Naive thymus-derived CD8-positive, alpha-beta T cell (primary cell): ENCODE measurements at places on chromosomes 1 and 21. TPM values are rescaled to one million over a fixed set of nuclear protein-coding genes. Genes with fewer than 3 reads are reported as not detected.

AMY1C gene
- total RNA-seq = not detected

GRCh38 chr1:19081218-19081893 is 124.9 kb upstream of the IFFO2 start:
- H3K27ac ChIP-seq = no peak overlapping the region
- no peaks in the 10 kb centered on the region for H3K27me3 ChIP-seq
- no peak for DNase-seq
- H3K4me3 ChIP-seq = no peak overlapping the region
- peaks cover 8% of the 10 kb centered on the region for H3K36me3 ChIP-seq
- no peaks in the 10 kb centered on the region for H3K4me1 ChIP-seq

DNA sequence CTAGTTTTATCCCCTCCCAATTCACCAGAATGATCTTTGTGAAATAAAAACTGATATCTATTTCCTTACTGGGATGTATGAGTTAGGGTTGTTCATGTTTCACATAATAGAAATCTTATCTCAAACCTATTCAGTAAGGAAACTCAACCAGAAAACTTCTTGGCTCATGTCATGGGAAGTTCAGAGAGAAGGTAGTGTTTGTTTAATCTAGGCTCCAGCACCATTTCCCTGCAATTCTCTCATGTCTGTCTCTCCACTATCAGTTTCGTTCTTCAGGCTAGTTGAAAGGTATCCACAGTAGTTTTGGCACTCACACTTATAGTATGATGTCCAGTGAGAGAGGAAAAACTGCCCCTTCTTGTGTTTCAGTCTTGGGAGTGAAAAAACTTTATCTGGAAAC is 34.6 kb upstream of the UHMK1 start:
- no peak overlapping the region for H3K4me3 ChIP-seq
- no peak for DNase-seq
- peaks cover 22% of the 10 kb centered on the region for H3K27me3 ChIP-seq
- no peaks in the 10 kb centered on the region for H3K36me3 ChIP-seq
- no peak overlapping the region for H3K27ac ChIP-seq

SNAP47 gene
- 25.6 TPM for total RNA-seq

NBPF6 gene
- total RNA-seq = not detected

DNA sequence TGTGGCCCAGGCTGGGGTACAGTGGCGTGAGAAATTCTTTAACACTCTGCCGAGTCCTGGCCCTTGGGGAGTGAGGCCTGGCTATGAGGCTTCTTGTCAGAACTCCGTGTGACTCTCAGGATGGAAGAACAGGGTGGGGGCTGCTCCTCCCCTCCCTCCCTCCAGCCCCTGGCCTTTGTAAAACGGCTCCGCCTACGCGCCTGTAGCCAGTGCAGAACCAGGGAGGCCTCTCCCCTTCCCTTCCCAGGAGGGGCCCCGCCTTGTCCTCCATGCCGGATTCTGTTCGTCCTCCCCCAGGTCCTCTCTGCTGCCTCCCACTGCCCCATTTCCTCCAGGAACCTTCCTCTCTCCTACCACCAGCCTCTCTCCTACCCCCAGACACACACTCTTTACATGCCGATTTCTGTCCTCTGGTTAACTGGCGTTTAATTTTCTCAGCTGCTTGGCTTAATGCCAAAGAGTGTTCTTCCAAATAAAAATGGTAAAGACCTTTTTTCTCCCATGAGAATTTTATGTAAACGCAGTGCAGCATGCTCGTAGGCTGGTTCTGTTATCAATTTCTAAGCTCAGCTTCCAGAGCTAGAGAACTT is 21.0 kb downstream of the PDE9A start:
- H3K4me3 ChIP-seq = no peak overlapping the region
- DNase-seq = no peak
- no peaks in the 10 kb centered on the region for H3K36me3 ChIP-seq

HHAT gene
- 1.8 TPM for total RNA-seq

GRCh38 chr1:21742578-21742977 is 40.4 kb downstream of the USP48 start:
- H3K27me3 ChIP-seq = no peaks in the 10 kb centered on the region
- DNase-seq = no peak
- no peak overlapping the region for H3K4me3 ChIP-seq

DNA sequence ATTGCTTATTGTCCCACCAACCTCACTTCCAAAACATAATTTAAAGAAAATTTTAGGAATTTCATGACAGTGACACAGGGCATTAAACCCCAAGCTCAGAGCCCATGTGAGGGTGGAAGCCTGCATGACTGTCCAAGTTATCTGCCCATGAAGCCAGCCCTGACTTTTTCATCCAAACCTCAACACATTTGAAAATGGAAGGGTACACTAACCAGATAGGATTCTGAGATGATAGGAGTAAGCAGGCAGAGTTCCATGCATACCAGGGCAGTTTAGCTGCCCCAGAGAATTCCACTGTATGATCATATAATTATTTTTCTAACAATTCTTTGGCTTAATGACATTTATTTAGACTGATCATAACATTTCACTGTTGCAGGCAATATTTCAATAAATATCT is 986.0 kb downstream of the TTLL7 start:
- H3K36me3 ChIP-seq = no peaks in the 10 kb centered on the region
- no peaks in the 10 kb centered on the region for H3K4me1 ChIP-seq
- no peak for DNase-seq
- H3K27ac ChIP-seq = no peak overlapping the region
- no peak overlapping the region for H3K4me3 ChIP-seq
- peaks cover 2% of the 10 kb centered on the region for H3K27me3 ChIP-seq

DNA sequence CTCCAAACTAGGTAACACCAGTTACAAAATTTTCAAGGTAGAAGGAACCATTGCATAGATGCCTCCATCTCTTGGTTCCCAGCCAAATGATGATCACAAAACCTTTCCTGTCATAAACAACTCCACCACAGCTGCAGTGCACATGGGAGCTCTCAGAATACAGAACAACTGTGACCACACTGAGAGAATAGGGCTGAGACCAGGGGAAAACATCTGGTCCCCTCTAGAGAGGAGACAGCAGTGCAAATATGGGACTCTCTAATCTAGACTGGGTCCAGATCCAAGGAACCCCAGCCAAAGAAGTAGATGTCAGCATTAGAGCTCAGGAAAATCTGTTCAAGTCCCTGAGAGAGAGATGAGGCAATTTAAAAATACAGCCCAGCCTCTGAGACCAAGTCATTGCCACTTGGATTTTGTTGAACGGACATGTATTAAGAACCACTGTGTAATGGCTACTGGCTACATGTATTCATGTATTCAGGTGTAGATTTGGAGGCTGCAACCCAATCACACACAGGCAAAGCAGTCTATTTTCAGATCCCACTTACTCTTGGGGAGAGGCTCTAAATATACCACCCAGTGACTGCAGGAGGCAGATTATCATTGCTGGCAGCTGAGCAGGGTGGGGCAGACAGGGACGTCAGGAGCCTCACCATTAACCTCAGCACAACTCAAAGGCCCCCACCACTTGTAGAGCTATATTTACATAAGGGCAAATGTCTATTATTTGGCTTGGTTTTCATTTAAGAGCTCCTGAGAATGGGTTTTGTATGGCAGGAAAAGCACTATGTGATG is 7.6 kb upstream of the RXRG start:
- no peak for DNase-seq
- no peaks in the 10 kb centered on the region for H3K4me1 ChIP-seq
- peaks cover 20% of the 10 kb centered on the region for H3K27me3 ChIP-seq
- H3K36me3 ChIP-seq = peaks cover 7% of the 10 kb centered on the region
- no peak overlapping the region for H3K27ac ChIP-seq

GRCh38 chr21:39104911-39105310 is 78.3 kb downstream of the PSMG1 start:
- no peak overlapping the region for H3K27ac ChIP-seq
- no peak overlapping the region for H3K4me3 ChIP-seq
- H3K36me3 ChIP-seq = no peaks in the 10 kb centered on the region
- peaks cover 4% of the 10 kb centered on the region for H3K27me3 ChIP-seq
- H3K4me1 ChIP-seq = no peaks in the 10 kb centered on the region

RBP7 gene
- not detected for total RNA-seq

- H3K27me3 ChIP-seq = no peaks in the 10 kb centered on the region
- peaks cover 90% of the 10 kb centered on the region for H3K4me1 ChIP-seq
- peak overlapping the region; percentile 52 for H3K4me3 ChIP-seq
- H3K36me3 ChIP-seq = no peaks in the 10 kb centered on the region
Measured at GRCh38 chr1:171509191-171509590, 23.9 kb downstream of the PRRC2C start.

DNA sequence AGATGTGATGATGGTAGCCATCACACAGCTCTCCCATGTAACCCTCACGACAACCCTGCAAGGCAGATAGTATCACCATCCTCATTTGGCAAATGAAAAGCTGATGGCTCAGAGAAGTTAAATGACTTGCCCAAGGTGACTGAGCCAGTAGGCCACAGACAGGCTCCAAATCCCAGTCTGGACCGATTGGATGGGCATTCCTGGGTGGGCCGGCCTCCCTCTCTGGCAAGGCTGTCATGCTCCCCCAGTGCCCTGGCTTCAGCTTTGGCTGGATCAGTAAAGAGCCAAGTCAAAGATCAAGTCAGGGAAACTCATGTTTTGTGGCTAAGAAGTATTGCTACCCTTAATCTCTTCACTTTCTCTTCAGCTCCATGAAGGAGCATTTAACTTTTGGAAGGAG is 41.2 kb downstream of the CDCP2 start:
- H3K36me3 ChIP-seq = no peaks in the 10 kb centered on the region
- DNase-seq = no peak
- H3K4me3 ChIP-seq = no peak overlapping the region
- no peaks in the 10 kb centered on the region for H3K4me1 ChIP-seq
- H3K27me3 ChIP-seq = no peaks in the 10 kb centered on the region

GRCh38 chr1:202104073-202104472 is 18.6 kb upstream of the GPR37L1 start:
- no peaks in the 10 kb centered on the region for H3K27me3 ChIP-seq
- DNase-seq = no peak
- no peaks in the 10 kb centered on the region for H3K36me3 ChIP-seq
- H3K4me1 ChIP-seq = no peaks in the 10 kb centered on the region
- no peak overlapping the region for H3K4me3 ChIP-seq

SRSF11 gene
- 411 TPM for total RNA-seq

DNA sequence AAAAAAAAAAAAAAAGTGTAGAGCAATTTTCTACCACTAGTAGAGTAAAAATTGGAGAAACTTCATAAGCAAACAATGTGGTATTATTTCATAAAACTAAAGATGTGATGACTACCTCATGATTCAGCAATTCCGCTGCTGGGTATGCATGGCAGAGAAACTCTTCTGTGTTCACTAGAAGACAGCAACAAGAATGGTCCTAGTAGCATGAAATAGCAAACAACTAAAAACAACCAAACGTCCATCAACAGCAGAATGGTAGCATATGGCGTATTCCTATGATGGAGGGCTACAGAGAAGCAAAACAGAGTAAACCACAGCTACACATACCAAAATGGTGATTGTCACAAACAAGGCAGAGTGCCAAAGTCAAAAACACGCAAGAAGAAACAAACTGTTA is 18.9 kb downstream of the HTR1D start:
- DNase-seq = no peak
- no peaks in the 10 kb centered on the region for H3K4me1 ChIP-seq
- no peak overlapping the region for H3K27ac ChIP-seq
- H3K36me3 ChIP-seq = no peaks in the 10 kb centered on the region

GUCA2B gene
- total RNA-seq = not detected

DNA sequence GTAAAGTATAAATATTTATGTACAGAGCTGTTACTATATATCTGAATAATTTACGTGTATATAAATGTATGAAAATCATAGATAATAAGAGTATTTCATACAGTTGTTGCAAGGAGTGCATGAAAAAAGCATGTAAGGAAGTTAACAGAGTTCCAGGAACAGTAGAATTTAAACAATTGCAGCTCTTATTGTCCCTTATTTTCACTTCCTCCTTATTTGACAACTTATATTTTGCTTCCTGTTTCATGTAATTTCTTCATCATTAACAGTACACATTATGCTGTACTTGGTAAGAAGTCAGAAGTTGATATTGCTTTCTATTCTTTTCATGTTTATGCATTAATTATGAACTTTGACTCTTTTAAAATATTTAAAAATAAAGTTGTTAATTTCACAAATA is 681.5 kb downstream of the LRRIQ3 start:
- DNase-seq = no peak
- H3K36me3 ChIP-seq = no peaks in the 10 kb centered on the region
- H3K27ac ChIP-seq = no peak overlapping the region
- no peaks in the 10 kb centered on the region for H3K4me1 ChIP-seq
- no peaks in the 10 kb centered on the region for H3K27me3 ChIP-seq

MX1 gene
- 61.4 TPM for total RNA-seq

- no peaks in the 10 kb centered on the region for H3K4me1 ChIP-seq
- no peak overlapping the region for H3K27ac ChIP-seq
- DNase-seq = no peak
- H3K4me3 ChIP-seq = no peak overlapping the region
Measured at GRCh38 chr1:187237542-187237941, 408.8 kb downstream of the PLA2G4A start.

DNA sequence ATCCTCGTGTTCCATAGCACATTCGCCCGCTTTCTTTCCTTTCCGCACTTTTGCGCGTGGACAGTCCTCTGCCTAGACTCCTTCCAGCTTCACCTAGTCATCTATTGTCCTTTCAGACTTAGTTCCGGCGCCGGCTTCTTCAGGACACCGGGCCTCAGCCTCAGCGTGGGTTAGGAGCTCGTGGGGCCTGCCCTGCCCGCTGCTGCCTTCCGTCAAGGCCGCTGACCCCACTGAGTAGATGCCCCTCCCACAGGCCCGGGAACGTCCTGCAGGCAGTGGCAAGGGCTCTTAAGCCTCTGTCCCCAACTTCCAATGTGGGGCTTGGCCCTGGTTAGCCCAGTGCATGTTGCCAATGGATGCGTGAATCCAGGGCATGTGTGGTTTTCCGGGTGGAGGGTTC is 11.4 kb downstream of the DMRTB1 start:
- no peaks in the 10 kb centered on the region for H3K27me3 ChIP-seq
- DNase-seq = no peak
- no peak overlapping the region for H3K4me3 ChIP-seq
- H3K27ac ChIP-seq = no peak overlapping the region
- no peaks in the 10 kb centered on the region for H3K36me3 ChIP-seq

GRCh38 chr1:35883635-35884101 is 659 bp downstream of the AGO1 start:
- H3K4me3 ChIP-seq = peak overlapping the region; percentile 94
- H3K4me1 ChIP-seq = peaks cover 58% of the 10 kb centered on the region
- H3K27me3 ChIP-seq = no peaks in the 10 kb centered on the region
- H3K27ac ChIP-seq = peak overlapping the region; percentile 92

DNA sequence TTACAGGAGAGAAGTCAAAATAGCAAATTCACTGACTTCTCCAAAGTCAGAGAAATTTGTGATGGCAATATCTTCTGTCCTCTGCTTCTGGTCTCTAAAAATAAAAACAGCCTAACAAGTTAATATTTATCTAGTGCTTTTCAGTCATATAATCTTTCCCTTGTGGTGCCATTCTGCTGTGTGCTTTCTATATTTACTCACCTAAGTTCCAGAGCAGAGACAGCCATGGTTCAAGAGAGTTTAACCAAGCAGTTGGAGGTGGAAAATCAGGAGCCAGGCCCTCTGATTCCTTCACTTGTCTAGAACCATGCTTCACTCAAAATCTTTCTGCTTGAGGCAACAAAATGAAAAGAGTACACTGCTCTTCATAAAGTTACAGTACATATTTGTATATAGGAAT is 39.3 kb downstream of the BRINP2 start:
- no peaks in the 10 kb centered on the region for H3K36me3 ChIP-seq
- no peaks in the 10 kb centered on the region for H3K4me1 ChIP-seq
- H3K27me3 ChIP-seq = no peaks in the 10 kb centered on the region
- DNase-seq = no peak
- no peak overlapping the region for H3K4me3 ChIP-seq
- H3K27ac ChIP-seq = no peak overlapping the region

- H3K4me3 ChIP-seq = no peak overlapping the region
- H3K27ac ChIP-seq = no peak overlapping the region
- peaks cover 6% of the 10 kb centered on the region for H3K36me3 ChIP-seq
- no peak for DNase-seq
- H3K27me3 ChIP-seq = peaks cover 6% of the 10 kb centered on the region
Measured at GRCh38 chr1:215160351-215160750, 77.8 kb downstream of the KCNK2 start.
